Dermis microvascular lymphatic vessel endothelial cell (primary cell): ENCODE measurements at places on chromosomes 3 and 15.

GRCh38 chr3:191361456-191361855, 31.1 kb upstream of the UTS2B start:
- DNase-seq = no peak

GRCh38 chr15:39270221-39270855, 310.5 kb upstream of the THBS1 start:
- DNase-seq = no peak

DNA sequence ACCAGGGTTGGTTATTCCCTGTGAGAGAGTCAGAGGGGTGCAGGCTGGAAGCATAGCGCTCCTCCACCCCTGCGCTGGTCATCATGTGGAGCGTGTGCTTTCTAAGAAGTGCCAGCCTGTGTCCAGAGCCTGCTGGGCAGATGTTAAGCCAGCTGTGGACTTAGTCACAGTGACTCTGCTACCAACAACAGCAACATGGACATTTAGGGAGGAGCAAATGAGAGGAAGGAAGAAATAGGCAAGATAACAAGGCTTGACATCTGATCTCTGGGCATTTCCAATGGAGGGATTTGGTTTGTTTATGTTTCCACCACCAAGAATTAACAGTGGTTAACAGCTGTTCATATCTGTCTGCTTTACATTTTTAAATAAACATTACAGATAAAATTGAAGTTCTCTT, 36.4 kb upstream of the MYZAP start:
- peak; percentile 72 for DNase-seq

DNA sequence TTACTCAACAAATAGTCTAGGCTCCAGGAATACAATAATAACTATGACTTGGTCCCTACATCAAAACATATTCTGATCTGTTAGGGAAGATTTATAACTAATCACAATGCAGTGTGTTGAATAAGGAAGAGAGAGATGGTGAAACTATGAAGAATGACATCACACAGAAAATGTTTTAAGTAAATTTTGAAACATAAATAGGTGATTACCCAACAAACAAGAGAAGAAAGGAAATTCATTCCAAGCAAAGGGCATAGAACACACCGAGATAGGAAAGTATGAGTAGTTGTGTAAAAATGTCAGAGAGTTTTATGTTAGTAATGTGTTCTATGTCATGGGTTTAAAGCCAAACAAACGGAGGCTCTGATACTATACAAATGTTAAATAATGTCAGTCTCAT, 13.4 kb downstream of the SEC62 start:
- DNase-seq = peak; percentile 3

GRCh38 chr3:107269136-107269535, 108.1 kb upstream of the CCDC54 start:
- no peak for DNase-seq

DNA sequence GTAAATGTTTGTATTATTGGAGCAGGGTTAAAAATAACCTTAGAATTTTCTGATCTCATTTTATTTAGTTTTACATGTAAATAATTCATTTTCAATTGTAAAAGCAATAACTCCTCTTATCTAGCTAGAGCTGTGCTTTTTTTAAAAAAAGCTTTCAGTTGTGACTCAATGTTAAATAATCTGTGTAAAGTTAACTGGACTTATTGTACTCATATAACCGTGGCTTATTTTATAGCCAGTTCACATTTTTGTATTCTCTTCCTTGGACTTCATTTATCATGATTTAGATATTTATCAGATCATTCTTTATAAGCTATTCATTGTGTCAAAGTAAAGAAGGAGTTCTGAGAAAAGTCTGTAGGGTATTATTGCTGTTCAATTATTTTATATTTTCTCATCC, 435.6 kb downstream of the CADM2 start:
- no peak for DNase-seq

DNA sequence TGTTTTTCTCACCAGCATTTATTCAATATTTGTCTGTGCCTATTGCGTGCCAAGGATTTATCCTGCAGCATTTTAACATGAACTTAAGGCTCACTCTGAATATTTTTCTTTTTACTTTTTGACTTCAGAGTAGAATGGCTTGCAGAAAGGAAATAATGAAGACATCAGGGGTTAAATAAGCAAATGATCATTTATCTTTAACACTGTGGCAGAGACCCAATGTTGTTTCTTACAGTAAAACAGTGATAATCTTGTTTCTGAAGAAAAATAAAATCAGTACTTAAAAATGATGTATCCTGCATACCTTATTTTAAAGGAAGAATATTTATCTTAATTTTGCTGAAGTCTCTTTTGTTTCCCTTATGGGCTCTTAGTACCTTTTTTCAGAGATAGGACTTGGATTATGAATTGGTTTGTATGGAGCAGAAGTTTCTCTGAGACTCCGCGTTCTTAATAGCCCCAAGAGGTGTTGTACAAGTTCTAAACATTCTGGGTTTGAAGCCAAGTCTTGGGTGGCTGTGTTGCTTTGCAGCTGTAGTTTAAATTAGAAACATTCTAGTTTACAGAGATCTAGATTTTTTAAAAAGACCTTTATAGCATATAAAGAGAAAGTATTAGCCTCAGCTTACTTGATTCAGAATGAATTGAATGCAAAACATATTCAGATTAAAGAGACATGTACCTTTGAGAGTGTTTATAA, 40.5 kb downstream of the COL6A6 start:
- DNase-seq = no peak

DNA sequence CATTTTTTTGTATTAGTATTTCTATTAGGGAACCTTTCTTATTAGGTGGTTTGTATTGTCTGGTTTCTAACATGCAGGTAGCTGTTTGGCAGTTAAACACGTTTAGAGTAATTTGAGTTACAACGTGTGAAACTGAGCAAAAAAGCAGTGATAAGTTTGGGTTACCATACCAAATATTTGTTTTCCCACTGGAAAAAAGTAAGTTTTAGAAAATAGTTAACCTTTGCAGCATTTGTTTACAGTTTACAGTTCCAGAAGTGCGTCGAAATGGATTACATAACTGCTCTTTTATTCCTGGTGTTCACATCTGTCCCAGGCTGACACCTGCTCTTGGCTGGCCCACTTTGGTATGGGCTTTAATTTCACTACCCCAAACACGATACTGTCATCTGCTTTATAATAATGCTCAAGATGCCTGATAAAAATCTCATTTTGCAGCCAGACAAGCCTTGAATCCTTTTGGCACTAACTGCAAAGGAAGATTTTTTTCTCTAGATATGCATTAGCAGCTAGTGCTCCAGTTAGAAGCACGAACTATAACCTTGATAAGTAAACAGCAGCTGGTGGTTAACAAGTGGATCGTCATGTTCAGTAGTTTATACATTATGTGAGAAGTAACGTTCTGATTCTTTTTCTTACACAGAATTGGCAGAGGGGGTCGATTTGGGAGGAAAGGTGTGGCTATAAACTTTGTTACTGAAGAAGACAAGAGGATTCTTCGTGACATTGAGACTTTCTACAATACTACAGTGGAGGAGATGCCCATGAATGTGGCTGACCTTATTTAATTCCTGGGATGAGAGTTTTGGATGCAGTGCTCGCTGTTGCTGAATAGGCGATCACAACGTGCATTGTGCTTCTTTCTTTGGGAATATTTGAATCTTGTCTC, 5.3 kb downstream of the EIF4A2 start:
- DNase-seq = no peak

GRCh38 chr3:119177321-119177720, 3.9 kb downstream of the UPK1B start:
- no peak for DNase-seq

DNA sequence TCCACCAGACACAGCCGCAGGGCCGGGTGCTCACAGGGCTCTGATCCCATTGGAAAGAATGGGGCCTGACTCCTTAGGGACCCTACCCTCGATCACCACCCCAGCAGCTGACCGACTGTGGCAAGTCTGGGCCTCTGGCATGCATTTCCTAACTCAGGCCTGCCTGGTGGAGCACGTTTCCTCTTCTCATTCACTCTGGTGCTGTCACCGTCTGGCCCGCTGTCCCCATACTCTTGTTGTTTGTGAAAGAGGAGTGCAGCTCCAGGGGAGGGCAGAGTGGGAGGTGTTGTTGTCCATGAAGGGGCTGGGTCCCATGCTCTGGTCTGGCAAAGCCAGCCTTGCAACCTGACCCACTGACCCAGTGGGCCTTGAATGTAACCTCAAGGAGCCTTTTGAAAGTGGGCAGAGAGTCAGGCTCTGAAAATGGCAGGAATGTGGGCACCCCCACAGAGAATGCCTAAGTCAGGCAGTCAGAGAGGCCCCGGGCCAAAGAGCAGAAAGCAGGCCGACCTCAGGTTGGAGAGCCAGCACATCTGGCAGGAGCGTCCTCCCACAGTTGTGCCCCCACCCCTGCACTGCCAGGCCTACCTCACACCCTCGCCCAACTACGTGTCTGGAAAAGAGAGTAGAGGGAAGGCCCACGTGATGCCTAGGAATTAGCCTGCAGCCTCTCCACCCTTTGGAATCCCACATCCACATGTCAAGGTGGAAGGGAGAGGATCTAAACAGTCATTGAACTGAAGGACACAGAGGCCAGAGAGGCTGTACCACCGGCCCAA, 10.9 kb downstream of the SEMA7A start:
- DNase-seq = peak; percentile 10

DNA sequence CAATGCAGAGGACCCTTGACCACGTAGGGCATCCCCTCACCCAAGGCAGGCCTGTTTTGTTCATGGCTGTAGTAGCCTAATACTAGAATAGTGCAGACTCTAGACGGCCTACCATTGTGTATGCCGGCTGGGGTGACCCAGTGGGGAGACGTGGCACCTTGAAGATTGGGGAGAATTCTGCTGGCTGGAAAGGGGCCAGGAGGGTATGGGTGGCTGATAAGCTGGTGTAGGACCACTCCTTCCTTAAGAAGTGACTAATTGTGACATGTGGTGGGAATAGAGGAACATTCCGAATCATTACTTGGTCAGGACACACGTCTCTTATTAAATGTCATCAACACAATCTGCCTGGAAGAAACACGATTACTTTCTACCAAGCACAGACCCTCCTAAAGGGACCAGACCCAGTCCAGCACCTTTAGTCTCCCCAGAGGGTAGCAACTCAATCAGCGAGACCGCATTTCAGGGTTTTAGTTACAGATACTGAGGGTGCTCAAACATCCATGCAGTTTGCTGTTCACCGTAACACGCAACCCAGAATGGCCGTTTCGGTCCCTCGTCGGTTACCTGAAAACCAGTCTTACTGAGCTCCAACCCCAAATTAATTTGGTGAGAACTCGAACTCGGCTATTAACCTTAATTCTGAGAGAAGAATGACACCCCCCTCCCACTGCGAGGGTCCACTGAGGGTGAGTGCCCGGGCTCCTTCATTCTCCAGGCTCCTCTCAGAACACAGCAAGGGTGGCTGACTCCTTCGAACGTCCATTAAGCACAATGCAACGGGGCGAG, 1.6 kb upstream of the KLF13 start:
- no peak for DNase-seq
